Mesothelial cell of epicardium (in vitro differentiated cells): ENCODE measurements at places on chromosomes 6 and 20.

GRCh38 chr6:53898026-53898795 lies 103.4 kb downstream of the LRRC1 start:
- no peak for DNase-seq

DNA sequence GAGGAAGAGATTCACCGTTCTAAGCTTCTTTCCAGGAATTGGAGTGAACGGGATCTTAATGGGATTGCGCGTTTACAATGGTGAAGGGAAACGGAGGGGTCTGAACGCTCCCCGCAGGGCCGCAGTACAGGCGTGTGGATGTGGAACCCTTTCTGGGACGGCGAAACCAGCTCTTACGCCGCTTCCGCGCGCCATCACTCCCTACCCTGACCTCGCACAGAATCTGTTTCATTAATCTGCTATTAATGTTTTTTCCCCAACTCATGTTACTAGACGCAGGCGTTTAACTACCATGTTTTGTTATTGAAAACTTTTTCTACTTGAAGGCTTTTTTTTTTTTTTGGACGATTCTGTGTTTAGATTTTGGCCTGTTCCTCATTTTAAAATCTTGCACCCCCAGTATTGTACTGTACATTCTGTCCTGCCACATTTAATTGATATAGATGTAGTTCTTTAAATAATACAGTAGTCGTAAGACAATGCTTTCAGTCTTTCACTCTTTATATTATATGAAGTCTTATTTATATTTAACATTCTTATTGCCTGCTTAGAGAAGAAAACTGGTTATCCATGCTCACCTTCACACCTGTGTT lies 696 bp upstream of the SUPT3H start:
- no peak for DNase-seq

DNA sequence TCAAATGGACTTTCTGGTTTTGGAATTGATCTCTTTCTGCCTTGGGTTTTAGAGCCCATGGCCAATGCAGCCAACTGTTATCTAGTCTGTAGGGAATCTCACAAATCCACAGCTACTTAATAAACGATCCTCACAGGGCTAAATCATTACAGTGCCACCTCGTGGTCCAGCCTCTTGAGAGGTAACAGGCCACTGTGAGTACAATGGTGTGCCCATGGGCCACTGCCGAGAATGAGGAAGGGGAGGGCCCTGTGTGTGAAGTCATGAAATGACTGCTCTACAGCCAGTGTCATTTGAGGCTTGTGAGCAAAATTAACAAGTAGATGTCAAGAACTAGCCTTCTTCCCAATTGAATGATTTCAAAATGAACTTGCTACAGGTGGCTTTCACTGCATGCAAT lies 54.3 kb upstream of the GMPR start:
- no peak for DNase-seq

GRCh38 chr20:11261533-11262000 lies 587.8 kb upstream of the JAG1 start:
- no peak for DNase-seq

DNA sequence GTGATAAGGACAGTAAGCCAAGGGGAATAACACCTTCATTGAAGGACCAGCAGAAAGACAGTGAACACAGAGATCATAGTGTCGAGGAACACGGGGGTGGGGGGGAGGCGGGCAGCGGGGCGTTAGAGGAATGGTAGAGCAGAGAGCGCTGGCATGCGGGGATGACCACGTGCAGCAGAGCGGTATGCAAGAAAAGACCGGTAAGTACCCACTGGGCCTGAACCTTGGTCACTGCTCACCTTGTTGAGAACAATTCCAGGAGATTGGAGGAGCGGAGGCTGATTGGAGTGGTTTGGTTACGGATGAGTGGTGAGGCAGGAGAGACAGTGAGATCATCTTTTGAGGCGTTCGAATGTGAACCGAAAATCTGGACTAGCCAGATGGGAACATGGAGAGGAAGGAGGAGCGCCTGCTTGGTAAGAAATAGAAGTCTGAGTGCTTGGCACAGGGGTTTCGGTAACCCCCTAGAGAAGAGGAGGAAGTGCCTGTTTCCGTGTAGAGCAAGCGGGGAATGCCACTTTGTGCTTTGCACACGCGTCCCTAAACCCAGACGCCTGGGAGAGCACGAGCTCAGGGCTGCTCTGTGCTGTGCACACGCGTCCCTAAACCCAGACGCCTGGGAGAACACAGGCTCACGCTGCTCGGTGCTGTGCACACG lies 70.0 kb downstream of the FAM120B start:
- no peak for DNase-seq

GRCh38 chr6:119612911-119613381 lies 263.4 kb upstream of the MAN1A1 start:
- DNase-seq = no peak

DNA sequence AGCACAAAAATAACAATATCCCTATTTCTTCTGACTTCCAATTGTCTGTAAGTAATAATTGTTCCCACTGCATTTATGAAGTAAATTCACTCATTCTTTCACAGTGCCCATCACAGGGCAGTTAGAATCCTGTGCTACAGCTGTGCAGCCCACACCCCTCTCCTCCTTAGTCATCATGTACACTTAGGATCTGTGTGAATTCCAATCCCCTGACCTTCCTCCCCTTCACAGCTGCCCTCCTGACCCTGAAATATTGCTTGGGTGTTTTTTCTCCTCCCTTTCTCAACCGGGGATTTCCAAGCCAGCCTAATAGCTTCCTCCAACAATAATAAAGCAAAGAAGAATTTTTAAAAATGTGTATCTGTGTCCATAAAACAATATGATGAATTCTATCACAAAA lies 91.5 kb upstream of the BEND6 start:
- no peak for DNase-seq

GRCh38 chr6:15429141-15430110 lies 183.6 kb downstream of the JARID2 start:
- DNase-seq = no peak

GRCh38 chr6:133977983-133978895 lies 25.2 kb downstream of the TBPL1 start:
- DNase-seq = no peak

GRCh38 chr20:44284032-44284431 lies 27.0 kb downstream of the FITM2 start:
- no peak for DNase-seq

DNA sequence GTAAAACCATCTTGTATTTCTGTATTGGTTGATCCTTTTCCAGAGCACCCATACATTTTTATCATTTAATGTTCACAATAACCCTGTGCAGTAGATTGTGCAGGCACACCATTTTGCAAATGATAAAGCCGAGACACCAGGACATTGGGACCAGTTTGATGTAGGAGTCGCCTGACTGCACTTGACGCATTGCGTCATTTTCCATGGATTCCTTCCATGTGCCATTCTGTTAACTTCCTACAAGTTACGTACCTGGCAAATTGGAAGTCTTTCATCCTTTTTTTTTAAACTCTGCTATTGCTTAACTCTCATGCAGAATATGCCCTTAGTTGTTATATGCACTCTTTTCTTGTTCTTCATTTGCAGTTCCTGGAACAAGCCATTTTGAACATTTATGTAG lies 43.0 kb downstream of the PRPH2 start:
- no peak for DNase-seq

GRCh38 chr20:19889011-19889953 lies 127.9 kb upstream of the NAA20 start:
- DNase-seq = no peak

DNA sequence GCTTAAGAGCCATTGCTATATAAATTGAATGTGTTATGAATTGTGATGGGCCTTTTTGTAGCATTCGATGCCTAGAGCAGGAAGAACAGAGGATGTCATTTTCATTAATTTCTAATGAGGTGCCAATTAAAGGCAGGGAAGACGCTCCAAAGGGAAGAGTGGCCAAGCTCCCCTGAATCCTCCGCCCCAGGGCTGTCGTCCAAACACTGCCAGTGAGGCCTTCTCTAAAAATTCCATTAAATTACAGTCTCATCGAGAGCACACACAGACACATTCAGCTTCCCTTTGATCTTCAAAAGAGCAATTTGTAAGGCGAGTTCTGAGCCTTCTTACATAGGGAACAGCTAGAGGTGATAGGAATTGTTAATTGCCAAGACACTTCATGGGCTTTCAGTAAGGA lies 300.0 kb downstream of the ZFAND3 start:
- DNase-seq = no peak

DNA sequence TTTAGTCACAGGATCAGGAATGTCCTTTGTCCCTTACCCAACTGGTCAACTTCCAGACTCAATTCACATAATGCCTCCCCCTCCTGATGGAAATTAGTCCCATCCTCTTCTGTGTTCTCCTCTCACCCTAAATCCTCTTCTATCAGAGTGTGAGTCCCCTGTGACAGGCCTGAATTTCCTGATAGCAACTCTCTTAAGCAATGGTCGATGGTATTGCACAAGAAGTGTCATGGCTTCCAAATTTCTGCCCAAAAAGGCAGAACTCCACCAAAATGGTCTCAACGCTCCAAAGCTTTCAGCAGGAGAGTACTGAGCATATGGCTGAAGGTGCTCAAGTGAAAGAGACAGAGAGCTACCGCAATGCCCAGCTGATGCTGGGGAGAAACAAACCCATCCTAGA lies 2.4 kb downstream of the PREP start:
- no peak for DNase-seq

DNA sequence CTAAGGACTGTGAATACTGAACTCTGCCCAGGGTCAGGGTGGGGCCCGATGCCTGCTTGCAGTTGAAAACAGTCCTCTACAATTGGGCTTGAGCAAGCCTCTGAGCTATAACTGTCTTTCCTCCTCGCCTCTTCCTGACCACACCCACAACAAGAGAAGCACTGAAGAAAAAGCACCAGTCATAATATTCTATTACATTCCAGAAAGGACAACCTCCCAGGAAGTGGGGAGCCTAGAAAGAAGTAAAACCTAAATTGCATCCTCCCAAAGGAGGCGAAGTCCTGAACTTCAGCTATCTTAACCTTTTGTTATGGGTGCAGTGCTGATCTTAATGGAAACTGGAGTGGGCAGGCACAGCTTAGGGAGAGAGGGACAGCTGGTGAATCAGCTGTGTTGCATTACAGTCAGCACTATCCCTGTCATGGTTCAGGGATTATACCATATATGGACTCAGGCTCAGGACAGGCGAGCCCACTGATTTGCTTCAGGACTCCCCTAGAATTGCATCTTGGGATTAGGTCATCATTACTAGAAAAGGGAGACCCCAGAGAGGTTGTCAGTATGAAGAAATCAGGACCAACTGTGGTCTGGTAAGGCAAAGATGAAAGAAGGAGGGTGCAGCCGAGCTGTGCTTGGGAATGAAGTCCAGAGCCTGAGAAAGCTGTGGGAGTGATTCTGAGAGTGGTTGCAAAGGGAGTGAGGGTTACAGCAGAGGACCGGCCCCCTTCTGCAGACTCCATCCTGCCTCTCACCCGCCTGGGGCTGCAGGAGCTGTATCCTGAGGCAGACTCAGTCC lies 18.3 kb upstream of the TRAM2 start:
- DNase-seq = no peak

GRCh38 chr6:31701666-31702404 lies 1.3 kb downstream of the ABHD16A start:
- DNase-seq = no peak

DNA sequence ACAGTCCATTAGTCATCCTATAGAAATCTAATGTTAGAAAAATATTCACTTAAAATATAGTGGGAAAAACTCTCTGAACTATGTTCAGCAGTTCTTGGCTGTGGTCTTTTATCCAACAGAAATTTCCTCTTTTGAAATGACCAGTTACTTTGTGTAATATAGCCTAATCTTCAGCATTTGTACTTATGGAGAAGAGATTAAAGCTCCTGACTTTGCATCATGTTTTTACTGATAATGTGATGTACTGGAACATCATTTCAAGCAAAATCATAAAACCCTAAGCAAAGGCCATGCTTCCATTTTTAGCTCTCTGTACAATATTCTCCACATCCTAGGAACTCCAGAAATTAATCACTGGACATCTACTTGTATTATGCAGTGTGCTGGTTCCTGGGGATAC lies 430.8 kb upstream of the RUNX2 start:
- no peak for DNase-seq

DNA sequence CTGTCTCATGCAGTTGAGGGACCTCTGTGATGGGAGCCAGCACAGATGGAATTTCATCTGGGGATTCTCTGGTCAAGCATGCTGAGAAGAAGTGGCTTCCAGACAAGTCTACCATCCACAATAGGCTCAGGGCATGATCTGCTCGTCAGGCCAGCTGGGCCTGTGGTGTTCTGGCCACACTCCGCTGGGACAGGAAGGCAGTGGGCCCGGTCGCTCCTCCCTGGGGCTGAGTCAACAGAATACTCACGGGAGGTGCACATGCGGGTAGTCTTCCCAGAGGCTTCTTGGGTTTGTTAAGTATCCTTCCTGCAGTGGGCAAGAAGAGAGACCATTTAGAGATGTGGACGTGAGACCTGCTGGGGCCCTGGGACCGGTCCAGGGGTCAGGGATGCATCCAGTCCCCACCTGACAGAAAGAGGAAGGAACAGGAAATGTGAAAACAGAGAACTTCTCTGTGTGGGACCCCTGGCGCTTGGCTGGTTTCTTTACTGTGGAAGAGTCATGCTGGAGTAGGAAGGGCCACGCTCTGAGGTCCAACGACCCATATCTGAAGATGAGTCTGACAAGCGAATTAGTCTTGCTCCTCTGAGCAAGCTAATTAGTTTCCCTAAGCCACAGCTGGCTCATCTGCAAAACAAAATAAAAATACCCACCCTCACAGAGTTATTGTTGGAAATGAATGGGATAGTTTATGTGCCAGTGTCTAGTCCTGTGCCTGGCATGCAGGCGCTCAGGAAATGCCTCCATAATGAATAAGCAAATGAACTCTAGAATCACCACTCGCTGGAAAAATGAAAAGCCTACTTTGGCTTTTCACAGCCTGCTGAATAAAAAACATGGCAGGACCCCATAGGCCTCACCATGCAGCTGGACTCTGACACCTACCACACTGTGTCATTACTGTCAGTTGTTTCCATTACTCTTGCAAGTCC lies 67.3 kb downstream of the TRAM2 start:
- DNase-seq = no peak

DNA sequence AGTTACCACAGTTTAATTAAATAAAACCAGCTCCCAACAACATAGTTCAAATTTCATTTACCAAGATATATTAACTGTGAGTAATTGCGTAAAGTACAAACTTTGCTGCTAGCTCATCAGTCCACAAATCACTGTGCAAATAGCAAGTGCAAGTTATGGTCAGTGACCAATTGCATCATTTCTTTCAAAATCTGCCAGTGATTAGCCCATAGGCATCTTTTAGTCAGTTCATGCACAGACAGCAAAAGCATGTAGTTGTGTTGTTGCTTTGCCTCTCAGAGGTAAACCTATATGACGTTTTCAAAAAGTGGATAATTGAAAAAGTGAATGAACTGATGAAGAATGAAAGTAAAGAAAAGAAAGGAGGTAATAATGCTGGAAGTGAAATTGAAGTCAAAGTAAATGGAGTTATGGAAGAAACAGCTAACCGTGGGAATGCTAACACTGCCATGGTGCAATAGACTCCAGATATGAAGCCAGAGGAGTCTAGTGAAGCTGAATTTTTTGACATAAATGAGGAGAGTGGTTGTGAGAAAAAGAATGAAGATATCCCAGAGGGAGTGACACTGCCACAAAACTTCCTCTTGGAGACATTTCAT lies 36.5 kb downstream of the ENPP1 start:
- no peak for DNase-seq
